ENCODE measurements at places on chromosomes 13 and 19.

DNA sequence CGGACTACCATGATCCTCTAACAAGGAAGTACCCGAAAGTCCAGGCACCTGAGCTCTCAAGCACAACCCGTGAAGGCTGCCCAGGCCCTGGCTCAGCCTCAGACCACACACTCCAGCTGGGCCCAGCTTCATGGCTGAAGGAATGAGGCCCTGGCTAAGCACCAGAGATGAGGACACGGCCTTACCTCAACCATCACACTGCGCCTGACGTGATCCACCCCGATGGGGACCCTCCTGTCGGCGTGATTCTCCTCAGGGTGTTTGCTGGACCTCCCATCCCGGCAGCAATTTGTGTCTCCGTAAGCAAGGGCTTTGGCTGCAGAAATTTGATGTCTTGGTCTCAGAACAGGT, 56.5 kb downstream of the F2RL3 start:
- DNase-seq = no peak

DNA sequence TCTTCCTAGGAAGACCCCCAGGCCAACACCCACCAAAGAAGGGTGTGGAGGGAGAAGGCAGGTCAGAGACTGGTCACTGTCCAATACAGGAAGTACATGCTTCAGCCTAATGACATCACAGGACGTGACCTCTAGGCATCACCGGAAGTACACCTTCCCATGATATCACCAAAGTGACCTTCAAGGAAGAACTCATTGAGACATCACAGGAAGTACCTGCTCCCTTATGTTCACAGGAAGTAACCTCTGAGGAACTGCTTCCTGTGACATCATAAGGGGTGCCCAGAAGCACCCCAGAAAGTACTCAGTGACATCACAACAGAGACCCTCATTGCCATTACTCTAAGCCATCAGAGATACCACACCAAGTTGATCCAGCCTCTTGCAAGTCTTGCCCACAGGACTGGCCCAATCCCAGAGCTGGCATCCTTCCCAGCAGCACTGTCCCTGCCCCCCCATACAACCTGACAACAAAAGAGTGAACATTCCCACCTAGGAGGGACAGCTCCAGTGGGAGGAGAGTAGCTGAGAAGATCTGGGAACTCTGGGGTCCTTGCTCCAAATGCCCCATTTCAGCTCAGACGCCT, 24.2 kb upstream of the NANOS2 start:
- no peak for DNase-seq

DNA sequence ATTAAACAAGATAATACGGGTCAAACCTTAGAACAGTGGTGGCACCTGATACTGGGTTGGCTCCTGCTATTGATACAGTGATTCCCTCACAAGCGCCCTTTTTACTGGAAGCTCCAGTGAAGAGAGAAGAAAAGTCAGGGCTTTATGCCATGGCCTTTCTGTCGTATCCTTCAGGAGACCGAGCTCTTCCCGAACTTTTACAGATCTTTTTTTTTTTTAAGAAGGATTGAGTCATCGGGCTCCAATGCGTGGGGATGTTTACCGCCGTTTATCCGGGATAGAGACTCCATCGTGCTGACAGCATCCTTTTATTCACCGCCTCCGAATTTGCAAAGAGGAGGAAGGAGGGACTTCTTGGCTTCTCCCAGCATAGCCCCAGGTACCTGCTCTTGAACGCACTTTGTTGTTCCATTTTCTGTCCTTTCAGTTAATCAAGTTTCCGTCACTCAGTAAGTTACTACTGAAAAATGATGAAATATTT, 574 bp downstream of the ZNF227 start:
- no peak for DNase-seq

GRCh38 chr13:106349080-106349931, 186.2 kb downstream of the EFNB2 start:
- DNase-seq = no peak

GRCh38 chr19:27909185-27909840, 1303.6 kb downstream of the UQCRFS1 start:
- DNase-seq = no peak

DNA sequence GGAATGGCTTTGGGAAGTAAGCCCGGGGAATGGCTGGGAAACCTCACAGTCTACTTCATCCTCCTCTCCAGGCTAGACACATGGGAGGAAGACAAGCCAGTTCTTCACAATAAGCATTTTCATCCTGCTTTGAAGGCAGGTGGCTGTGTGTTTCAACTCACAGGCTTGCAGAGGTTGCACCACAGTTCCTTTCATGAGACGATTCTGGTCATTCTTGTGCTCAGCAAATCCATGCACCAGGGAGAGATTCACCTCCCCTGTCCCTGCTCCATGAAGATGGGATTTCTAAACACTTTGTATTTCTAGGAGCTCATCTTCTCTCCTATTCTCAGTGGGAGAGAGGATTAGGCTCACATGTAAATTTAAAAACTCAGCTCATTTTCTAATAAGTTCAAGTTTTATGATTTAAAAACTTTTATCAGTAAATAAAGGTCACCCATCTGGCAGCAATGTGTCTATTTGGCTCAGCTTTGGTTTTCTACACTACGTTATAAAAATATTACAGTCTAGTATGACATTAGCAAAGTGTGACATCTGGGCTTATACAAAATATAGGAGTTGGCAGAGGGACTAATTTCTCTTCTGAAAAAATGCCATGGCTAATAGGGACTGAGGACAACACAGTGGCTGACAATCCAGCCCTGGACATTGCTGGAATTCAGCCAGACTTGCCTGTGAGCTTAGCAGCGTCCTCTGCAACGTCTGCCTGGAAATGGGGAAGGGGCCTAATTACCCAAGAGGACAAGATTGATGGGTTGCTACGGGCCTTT, 283.2 kb upstream of the SLC10A2 start:
- no peak for DNase-seq

- no peak for DNase-seq
These were observed 75.1 kb downstream of the C13orf42 start for GRCh38 chr13:51035978-51036377.

- no peak for DNase-seq
These were observed 2.3 kb downstream of the ENOX1 start for GRCh38 chr13:43784496-43784895.
